ENCODE measurements at places on chromosomes 5 and 9. TPM values are rescaled to one million over a fixed set of nuclear protein-coding genes. Genes with fewer than 3 reads are reported as not detected.

The NTNG2 gene
- total RNA-seq, result 0.52 TPM

The C6 gene
- not detected for total RNA-seq

GRCh38 chr9:95446259-95446658 lies 70.5 kb downstream of the PTCH1 start:
- H3K27ac ChIP-seq, result no peak overlapping the region
- H3K36me3 ChIP-seq, result peaks cover 16% of the 10 kb centered on the region
- DNase-seq, result no peak

GRCh38 chr9:18516965-18517364 lies 43.0 kb downstream of the ADAMTSL1 start:
- peaks cover 3% of the 10 kb centered on the region for H3K36me3 ChIP-seq
- no peaks in the 10 kb centered on the region for H3K27me3 ChIP-seq
- H3K4me3 ChIP-seq, result no peak overlapping the region
- no peaks in the 10 kb centered on the region for H3K4me1 ChIP-seq

GRCh38 chr5:172414531-172415361 lies 39.6 kb downstream of the SH3PXD2B start:
- H3K36me3 ChIP-seq, result peaks cover 31% of the 10 kb centered on the region
- no peak overlapping the region for H3K4me3 ChIP-seq
- H3K27me3 ChIP-seq, result no peaks in the 10 kb centered on the region
- H3K4me1 ChIP-seq, result no peaks in the 10 kb centered on the region

DNA sequence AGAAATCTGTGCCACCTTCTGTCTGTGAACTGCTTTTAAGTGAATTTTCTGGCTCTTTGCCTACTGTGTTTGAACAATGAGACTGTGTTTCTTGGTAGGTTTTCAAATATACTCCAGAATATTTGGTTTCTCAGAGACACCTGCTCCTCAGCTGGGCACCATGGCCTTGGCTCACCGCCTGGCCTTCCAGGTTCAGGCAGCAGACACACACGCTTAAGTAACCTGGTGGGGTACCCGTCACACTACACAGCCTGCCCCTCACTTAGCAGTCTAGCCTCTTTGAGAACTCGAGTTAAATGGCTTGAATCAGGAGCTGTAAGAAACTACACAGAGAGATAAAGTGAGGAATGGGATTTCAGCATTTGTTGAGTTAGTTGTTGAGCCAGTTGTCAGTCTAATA lies 530.5 kb downstream of the MTRR start:
- no peaks in the 10 kb centered on the region for H3K36me3 ChIP-seq
- DNase-seq, result no peak
- H3K27me3 ChIP-seq, result no peaks in the 10 kb centered on the region
- H3K4me3 ChIP-seq, result no peak overlapping the region

GRCh38 chr5:11903614-11904264 lies 507 bp downstream of the CTNND2 start:
- H3K36me3 ChIP-seq, result no peaks in the 10 kb centered on the region
- peaks cover 13% of the 10 kb centered on the region for H3K27me3 ChIP-seq
- DNase-seq, result peak; percentile 45
- peak overlapping the region; percentile 71 for H3K4me3 ChIP-seq
- no peak overlapping the region for H3K27ac ChIP-seq

DNA sequence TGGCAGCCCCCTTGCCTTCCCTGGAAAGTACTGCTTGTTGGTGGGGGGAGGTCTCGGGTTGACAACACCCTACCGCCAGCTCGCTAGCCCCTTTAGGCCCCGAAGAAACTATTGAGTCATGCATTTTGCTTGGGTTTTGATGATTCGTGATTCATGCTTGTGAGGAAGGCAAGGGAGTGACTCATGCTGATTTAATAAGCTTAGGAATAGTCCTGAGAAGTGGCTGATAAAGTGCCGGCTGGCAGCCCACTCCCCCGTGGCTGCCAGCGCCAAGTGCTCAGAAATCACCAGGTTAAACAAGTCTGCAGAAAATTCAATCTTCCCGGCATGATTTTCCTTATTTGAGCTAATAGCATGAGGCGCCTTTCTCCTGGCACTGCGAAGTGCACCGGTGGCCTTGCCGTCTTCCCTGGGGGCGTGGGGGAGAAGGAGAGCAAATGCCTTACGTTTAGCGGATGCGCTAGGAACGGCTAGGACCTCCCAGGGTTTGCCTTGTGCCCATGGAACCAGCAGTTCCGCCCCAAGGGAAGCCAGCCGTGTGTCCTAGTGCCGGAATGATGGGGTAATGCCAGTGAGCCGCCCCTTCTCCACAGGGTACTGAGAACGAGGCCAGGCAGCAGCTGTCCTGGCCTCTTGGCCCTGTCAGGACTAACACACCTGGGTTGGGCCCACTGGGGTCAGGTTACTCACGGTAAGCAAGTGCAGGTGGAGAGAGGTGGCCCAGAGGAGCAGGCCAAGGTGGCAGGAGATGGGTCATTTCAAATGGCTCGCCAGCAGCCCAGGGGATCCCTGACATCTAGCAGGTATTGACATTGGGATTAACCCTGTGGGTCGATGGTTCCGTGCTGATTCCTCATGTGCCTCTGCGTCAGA lies 151.9 kb downstream of the MACROH2A1 start:
- no peak overlapping the region for H3K4me3 ChIP-seq
- no peak overlapping the region for H3K27ac ChIP-seq
- peak; percentile 43 for DNase-seq
- no peaks in the 10 kb centered on the region for H3K27me3 ChIP-seq
- H3K36me3 ChIP-seq, result no peaks in the 10 kb centered on the region
- no peaks in the 10 kb centered on the region for H3K4me1 ChIP-seq

DNA sequence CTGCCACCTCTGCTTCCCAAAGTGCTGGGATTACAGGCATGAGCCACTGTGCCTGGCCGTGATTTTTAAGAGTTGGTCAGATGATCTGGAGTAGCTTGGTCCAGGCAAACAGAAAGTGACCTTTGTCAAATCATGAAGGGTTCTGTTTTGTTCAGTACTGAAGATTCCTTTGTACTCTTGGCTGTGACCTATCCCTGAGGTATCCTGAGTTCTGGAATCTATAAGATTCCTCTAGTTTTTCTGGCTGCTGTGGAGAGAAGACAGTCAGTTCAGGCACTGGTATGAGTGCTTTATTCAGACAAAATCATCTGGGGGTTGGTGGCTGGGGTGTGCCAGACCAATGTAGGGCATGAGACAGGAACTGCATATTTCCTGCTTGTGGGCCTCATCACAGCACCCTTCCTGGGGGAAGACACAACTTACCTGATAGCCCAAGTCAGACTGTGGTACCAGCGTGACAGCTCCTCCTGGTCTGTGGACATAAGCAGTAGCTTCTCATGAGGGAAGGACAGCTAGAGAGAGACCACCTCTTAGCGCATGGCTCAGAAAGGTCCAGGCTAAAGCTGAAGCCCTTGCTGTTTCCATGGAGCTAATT lies 3.1 kb downstream of the ARHGEF39 start:
- H3K27me3 ChIP-seq, result no peaks in the 10 kb centered on the region
- H3K27ac ChIP-seq, result no peak overlapping the region
- no peak for DNase-seq
- H3K4me1 ChIP-seq, result peaks cover 3% of the 10 kb centered on the region

- no peak overlapping the region for H3K4me3 ChIP-seq
- H3K4me1 ChIP-seq, result no peaks in the 10 kb centered on the region
- no peaks in the 10 kb centered on the region for H3K27me3 ChIP-seq
- no peak overlapping the region for H3K27ac ChIP-seq
- peak; percentile 36 for DNase-seq
- H3K36me3 ChIP-seq, result peaks cover 5% of the 10 kb centered on the region
Measured at GRCh38 chr5:167261309-167262100, 1029.9 kb upstream of the WWC1 start.

GRCh38 chr5:53446908-53447307 lies 33.5 kb upstream of the FST start:
- no peaks in the 10 kb centered on the region for H3K36me3 ChIP-seq
- no peak for DNase-seq
- no peaks in the 10 kb centered on the region for H3K4me1 ChIP-seq
- H3K27me3 ChIP-seq, result no peaks in the 10 kb centered on the region

GRCh38 chr5:109479260-109479860 lies 69.6 kb upstream of the PJA2 start:
- no peaks in the 10 kb centered on the region for H3K27me3 ChIP-seq
- H3K36me3 ChIP-seq, result no peaks in the 10 kb centered on the region
- no peak for DNase-seq
- no peak overlapping the region for H3K27ac ChIP-seq
- no peak overlapping the region for H3K4me3 ChIP-seq

All from H9 (cell line).